ENCODE measurements at places on chromosomes 13 and 19.
A peak's percentile ranks its signal among the peaks of the same experiment; 100 is the strongest.

DNA sequence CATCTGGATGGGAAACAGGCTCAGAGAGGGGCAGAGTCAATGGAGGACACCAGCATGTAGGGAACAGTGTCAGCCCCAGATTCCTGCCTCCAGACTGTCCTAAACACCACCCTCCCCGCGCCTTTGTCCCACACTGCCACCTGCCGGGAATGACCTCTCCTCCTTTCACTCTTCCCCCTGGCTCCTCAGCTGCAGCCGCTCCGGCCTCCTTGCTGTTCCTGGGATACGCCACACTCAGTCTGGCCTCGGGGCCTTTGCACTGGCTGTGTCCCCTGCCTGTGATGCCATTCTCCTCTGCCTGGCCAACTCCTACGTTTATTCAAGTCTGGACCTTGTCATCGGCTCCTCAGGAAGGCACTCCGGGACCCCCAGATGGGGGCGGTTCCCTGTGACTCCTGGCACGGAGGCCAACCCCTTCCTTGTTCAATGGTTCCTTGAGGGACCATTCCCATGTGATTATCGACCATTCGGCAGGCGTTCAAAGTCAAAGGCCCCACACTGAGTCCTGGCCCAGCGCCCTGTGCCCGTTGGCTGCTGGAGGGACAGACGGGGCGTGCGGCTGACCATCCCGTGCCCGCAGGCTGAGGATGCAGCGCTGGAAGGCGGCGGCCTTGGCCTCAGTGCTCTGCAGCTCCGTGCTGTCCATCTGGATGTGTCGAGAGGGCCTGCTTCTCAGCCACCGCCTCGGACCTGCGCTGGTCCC is 15.8 kb downstream of the FUT6 start:
- DNase-seq: no peak

DNA sequence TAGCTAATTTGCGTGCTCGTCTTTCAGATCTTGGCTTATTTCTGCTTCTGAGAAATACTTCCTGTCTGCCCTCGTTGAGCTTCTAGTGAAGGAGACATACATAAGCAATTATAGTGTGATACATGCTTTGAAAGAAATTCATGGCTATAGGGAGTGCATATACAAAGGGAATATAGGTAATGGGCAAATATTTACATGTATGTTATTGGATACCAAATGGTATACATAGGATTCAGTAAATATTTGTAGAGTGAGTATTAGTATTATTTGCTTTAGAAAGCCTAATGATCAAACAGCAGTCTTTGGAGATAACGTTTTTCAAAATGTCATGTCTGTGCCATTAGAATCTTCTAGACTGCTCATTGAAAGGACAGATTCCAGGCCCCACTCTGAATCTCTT is 5.2 kb downstream of the BRCA2 start:
- DNase-seq: no peak

- no peak for DNase-seq
These were observed 47.7 kb downstream of the GSX1 start for GRCh38 chr13:27839809-27840467.

DNA sequence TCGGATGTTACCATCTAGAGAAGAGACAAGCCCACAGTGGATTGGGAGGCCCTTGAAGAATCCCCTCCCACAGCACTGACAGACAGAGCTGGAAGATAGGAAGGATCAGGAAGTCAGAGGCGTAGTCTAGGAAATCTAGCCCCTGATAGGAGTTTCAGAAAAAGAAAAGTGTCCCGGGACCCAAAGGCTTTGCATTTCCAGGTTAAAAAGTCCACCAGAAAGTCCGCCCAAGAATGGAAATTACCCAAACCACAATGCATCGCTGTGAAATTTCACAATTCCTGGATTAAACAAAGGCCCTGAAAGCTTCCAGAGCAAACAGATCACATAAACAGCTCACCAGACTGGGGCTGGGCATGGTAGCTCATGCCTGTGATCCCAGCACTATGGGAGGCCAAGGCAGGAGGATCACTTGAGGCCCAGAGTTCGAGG is 146.9 kb downstream of the KDM4B start:
- no peak for DNase-seq

DNA sequence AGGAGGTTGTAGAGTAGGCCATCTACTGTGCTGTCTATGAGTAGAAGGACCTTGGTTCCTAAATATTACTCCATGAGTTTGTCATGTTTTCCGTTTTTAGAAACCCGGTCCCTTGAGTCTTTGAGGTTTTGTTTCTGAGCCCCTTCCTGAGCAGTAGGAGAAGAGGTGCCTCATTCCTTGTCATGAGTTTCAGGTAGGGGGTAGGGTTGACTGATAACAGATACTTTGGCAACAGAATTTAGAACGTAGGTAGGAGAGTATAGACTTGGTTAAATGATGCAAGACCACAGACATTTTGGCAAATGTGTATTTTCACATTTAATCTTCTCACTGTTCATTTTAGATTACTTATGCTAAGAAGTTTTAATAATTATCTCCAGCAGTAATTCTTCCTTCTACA is 24.6 kb downstream of the LMO7 start:
- DNase-seq: no peak

- DNase-seq: no peak
These were observed 106.9 kb downstream of the KLF12 start for GRCh38 chr13:74027161-74027779.

GRCh38 chr19:2236314-2237050 is at the start of the genes PLEKHJ1 and SF3A2:
Gene PLEKHJ1 (minus strand): TSS chr19:2236329. CDS start chr19:2236248, 81 bp downstream.
Gene SF3A2 (plus strand): TSS chr19:2236824. CDS start chr19:2243419, 6,595 bp downstream.
- peak; percentile 96 for DNase-seq

- DNase-seq: no peak
These were observed 690.9 kb downstream of the SLITRK6 start for GRCh38 chr13:85108356-85108755.

DNA sequence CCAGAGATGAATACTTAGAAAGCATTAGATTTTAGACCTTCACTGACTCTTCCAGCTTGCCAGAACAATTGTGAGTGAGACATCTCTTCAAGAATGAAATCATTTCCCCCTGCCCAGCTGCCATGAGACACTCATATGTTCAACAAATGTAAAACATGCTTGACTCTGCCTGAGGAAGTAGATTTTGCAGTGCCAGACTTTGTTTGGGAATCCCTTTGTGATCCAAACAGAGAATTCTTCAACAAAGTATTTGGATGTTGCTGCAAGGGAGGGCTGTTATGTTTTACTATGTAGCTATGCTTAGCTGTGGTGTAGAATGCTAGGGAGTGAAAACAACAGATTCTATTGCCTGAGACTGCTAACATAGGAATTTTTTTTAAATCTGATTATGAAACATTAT is 416.4 kb downstream of the DCT start:
- DNase-seq: no peak

GRCh38 chr13:98792785-98793495 is 40.5 kb upstream of the SLC15A1 start:
- no peak for DNase-seq

GRCh38 chr19:273393-273792 is 17.8 kb downstream of the PLPP2 start:
- DNase-seq: no peak

- DNase-seq: no peak
These were observed 2.1 kb downstream of the EFNB2 start for GRCh38 chr13:106533101-106533942.

DNA sequence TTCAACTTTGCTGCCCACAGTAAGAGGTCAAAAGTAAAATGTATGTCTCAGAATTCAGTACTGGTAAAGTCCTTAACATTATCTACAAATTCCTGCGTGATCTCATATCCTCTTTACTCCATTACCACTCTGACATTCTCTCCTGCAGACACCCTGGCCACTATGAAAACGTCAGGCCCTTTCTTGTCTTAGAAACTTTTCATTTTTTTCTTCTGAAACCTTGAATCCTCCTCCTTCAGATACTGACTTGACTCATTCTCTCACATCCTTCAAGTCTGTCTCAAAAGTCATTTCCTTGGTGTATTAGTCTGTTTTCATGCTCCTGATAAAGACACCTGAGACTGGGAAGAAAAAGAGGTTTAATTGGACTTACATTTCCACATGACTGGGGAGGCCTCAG is 262.3 kb downstream of the POU4F1 start:
- DNase-seq: no peak

GRCh38 chr19:33427801-33428626 is 54.5 kb downstream of the CEBPG start:
- no peak for DNase-seq
